Activated CD8-positive, alpha-beta memory T cell treated with anti-CD3 and anti-CD28 coated beads for 4 hours (primary cell): ENCODE measurements at places on chromosomes 1 and 21.

DNA sequence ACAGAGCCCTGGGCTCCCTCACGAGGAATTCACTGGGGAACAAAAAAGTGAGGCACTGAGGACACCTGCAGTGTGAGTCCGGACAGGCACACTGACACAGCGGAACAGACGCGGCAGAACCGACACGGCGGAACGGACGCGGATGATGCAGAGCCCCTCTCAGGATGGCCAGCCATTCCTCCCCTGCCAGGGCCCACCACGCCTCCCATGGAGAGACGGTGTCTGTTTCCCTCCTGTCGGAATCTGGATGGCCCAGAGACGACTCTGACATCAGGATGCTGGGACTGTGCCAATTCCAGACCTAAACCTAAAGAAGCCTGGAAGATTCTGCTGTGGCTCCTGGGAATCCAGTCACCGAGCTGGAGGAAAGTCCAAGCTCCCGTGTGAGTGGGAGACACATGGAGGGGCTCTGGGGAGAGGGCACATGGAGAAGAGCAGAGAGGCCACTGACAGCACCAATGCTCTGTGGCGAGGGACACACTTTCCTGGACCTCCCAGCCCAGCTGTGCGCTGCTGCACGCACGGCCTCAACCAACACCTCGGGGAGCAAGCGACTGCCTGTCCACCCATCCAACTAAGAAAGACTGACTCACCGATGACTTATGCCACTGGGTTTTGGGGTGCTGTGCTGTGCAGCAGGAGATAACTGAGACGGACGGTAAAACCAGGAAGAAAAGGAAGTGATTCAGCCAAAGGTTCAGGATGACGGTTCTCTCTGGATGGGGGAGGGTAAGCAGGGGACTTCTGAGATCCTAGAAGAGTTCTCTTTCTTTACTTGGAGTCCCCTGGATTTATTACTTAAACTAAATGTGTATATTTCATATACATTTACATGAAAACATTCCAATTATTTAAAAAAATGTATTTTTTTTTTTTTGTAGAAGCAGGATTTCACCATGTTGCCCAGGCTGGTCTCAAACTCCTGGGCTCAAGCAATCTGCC, 23.3 kb downstream of the ZBTB17 start:
- DNase-seq, result no peak

GRCh38 chr1:150404465-150404864, 40.5 kb downstream of the RPRD2 start:
- DNase-seq, result no peak

- no peak for DNase-seq
These were observed 354.9 kb upstream of the SNX7 start for GRCh38 chr1:98306517-98307089.

- DNase-seq, result no peak
These were observed 2.8 kb downstream of the ITPKB start for GRCh38 chr1:226736001-226736907.

DNA sequence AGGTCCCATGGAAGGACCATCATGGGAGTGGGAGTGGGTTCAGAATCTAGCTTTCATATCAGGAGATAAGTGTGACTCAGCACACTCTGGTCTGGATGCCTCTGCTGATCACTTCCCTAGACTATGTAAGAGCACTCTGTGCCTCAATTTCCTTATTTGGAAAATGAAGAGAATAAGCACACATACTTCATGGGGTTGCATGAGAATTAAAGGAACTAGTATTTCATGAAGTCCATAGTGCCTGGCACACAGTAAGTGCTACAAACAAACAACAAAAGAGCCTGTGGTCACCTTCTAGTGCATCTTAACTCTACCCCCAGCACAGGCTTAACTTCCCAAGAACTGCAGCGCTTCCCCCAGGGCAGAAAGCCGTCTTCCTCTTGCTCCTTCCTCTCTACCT, 9.6 kb upstream of the IL20 start:
- DNase-seq, result no peak

GRCh38 chr1:201288765-201289164, 5.5 kb downstream of the PKP1 start:
- no peak for DNase-seq

DNA sequence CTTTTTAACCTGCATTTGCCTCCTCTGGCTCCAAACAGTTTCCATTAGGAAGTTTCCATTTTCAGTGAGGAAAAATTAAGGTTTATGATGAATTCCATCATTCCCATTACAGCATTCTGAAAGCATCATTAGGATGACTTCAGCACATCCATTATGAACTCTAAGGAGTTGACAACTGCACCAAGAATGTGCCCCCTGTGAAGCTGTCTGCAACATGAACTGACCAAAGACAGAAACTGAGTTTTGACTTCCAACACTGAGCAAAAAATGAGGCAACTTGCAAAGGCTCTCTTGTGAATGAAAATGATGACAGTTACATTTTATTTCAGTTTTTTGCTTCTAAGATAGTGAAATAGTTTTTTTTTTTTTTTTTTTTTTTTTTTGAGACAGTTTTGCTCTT, 18.3 kb upstream of the KCNE1 start:
- DNase-seq, result no peak

- no peak for DNase-seq
These were observed 390.2 kb downstream of the ZP4 start for GRCh38 chr1:237500566-237500965.
